NCI-H2029 treated with DMSO at 0.1 percent for 48 hours (cell line): ENCODE measurements at places on chromosomes 7 and 10.

DNA sequence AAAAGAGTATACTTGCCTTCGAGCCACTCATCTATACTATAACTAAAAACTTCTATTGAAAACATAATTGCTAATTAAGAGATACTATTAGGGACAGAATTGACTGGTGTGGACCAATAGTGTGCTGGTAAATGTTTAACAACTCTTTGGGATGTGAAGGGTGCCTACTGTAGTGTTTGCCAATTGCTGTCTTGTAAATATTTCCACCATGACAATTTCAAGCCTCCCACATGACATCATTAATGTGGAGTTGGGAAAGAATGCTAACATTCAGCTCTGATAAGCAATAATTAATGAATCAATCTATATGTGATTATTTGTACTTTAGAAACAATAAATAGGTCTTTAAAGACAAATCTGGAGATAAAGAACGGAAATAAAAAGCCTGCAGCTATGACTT is 136.8 kb downstream of the DGKB start:
- no peak for DNase-seq

GRCh38 chr7:101848208-101848951 is 31.0 kb downstream of the CUX1 start:
- DNase-seq, result no peak

GRCh38 chr10:74156919-74157289 is 5.9 kb downstream of the ADK start:
- DNase-seq, result no peak

DNA sequence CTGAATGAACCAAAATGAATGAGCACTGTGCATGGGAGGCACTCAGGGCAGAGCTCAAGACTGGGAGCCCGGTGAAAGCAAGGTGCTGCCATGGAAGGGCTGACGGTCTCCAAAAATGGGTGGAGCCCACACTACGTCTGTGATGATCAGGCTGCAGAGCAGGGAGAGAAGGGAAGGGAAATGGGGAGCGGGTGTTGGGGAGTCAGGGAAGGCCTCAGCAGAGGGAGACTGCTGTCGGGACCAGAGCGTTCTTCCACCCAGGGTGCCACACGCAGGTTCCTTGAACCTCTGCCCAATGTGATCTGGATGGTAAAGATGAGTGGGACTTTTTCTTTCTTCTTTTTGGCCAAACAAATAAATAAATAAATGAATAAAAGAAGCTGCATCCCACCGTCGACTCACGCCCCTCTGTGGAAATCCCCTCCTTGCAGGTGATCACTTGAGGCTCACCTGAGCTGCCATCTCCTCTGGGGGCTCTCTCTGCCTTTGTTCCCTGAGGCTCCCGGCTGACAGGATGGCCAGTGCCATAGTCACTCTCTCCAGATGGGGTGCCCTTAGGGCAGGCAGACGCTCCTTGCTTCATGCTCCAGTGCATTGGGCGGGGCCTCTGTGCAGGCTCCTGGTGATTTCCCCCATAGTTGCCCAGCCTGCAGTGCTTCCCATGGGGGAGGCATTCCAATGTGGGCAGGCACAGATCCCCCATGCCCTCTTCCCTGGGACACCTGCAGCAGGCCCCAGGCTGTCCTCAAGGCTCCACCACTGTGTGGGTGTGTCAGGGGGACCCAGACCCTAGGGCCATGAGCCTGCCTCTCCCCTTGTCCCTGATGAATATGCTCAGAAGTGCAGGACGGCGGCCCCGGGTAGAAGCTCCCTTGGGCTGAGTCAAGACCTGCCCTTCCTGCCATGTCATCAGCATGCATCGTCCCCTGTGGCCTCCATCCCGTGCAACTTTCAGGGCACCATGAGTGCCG is 131.8 kb downstream of the PTPN20 start:
- no peak for DNase-seq

DNA sequence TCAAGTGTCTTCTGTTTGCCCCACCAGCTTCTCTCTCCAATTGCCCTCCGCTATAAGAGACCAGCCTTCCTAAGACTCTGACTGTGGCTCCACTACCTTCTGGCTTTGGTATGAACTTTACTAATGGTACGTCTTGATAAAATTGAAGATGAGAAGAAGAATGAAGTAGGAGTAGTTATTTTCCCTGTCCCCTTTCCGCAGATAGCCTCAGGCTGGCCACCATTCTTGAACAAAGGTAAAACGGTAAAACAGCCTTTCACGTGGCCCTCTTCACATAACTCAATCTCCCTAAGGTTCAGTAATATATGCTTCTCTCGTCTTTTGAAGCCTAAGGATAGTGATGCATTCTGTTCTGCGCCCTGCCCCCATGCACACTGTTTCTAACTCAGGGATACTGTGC is 9.9 kb upstream of the ITGB8 start:
- no peak for DNase-seq

GRCh38 chr7:17907014-17907413 is 33.3 kb downstream of the SNX13 start:
- no peak for DNase-seq

GRCh38 chr10:95560278-95561176 is 644 bp downstream of the SORBS1 start:
- DNase-seq, result no peak

DNA sequence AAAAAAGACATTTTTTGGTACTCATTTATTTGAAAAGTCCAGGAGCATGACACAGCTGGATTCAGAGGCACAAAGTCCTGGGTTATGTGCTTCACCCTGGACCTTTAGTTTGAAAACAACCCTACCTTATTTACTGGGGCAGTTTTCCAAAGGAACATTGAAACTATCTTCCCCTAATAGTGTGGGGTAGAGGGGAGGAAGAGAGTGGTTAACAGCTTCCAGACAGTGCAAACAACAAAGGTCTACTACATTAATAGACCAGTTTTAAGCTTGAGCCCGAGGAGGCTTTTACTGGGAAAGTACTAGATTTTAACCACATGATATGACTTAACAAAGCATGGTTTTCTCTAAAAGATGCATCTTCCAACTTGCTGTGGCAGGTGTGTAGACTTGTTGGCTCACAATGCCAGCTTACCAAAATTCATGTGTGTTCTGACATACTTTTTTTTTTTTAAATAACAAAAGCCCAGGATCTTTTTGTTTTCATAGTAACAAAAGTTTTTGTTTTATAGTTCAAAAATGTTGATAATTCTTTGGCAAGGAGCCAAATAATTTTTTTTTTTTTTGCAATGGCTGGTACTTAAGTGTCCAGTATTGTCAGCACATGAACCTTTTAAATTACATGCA is 1.8 kb downstream of the GSTO1 start:
- no peak for DNase-seq

DNA sequence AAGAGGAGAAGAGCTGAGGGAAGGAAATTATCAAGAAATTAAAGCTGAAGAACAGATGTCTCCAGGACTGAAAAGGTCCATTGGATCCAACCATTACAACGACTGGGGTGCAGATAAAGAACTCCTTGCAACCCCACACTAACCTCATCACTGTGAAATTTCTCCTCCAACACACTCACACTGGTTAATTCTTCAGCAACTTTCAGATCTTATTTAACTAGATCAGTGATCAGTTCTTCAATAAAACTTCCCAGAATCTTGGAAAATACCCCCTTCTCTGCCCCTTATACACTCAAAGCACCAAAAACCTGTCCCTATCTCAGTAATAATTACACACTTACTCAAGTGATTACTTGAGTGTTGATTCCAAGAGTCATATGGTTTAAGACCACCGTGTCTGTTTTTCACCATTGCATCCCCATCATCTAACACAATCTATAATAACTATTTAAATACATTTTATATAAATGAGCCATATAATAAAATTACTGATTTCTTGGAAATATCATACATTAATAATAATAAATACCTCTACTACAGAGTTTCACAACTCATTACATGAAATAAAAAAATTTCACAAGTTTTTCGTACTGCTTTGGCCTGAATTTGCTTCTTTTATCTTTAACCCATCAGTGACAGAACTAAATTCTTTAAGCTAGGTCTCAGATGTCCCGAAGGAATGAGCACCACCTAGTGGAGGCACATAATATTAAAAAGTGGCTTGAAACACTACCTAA is 123.7 kb downstream of the MPP7 start:
- DNase-seq, result no peak

- DNase-seq, result no peak
Observed at GRCh38 chr10:3220853-3221252, 48.3 kb upstream of the PITRM1 start.

GRCh38 chr7:100705320-100705752 is 585 bp upstream of the POP7 start:
- DNase-seq, result peak; percentile 24

GRCh38 chr7:99167072-99167471 is 23.2 kb upstream of the SMURF1 start:
- DNase-seq, result no peak

GRCh38 chr7:24936121-24936824 is 43.7 kb downstream of the OSBPL3 start:
- no peak for DNase-seq

- DNase-seq, result no peak
Observed at GRCh38 chr10:19977097-19977521, 160.9 kb downstream of the PLXDC2 start.

DNA sequence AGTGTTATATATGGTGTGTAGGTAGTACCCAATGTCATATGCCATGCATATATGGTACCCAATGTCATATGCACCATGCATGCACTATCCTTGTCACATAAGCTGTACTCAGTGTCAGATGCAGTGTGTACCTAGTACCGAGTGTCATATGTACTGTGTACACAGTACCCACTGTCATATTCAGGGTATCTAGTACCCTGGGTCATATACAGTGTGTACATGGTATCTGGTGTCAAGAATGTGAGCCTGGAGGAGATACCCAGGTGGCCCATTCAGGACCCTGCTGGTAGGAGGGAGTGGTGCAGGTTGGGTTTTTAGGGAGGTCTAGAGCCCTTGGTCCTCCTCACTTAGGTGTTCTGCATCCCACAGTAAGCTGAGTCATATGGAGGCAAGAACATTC is 1.8 kb downstream of the ZMYND11 start:
- DNase-seq, result no peak

- DNase-seq, result no peak
Observed at GRCh38 chr10:110268442-110268841, 36.3 kb downstream of the SMNDC1 start.

GRCh38 chr10:517872-518475 is 171.5 kb downstream of the DIP2C start:
- DNase-seq, result no peak

GRCh38 chr7:96685755-96686154 is 23.9 kb downstream of the SEM1 start:
- no peak for DNase-seq

GRCh38 chr7:15686295-15686956 is at the start of gene MEOX2:
MEOX2 (minus strand) TSS chr7:15686683; CDS start chr7:15686402, 281 bp downstream.
- peak; percentile 65 for DNase-seq

DNA sequence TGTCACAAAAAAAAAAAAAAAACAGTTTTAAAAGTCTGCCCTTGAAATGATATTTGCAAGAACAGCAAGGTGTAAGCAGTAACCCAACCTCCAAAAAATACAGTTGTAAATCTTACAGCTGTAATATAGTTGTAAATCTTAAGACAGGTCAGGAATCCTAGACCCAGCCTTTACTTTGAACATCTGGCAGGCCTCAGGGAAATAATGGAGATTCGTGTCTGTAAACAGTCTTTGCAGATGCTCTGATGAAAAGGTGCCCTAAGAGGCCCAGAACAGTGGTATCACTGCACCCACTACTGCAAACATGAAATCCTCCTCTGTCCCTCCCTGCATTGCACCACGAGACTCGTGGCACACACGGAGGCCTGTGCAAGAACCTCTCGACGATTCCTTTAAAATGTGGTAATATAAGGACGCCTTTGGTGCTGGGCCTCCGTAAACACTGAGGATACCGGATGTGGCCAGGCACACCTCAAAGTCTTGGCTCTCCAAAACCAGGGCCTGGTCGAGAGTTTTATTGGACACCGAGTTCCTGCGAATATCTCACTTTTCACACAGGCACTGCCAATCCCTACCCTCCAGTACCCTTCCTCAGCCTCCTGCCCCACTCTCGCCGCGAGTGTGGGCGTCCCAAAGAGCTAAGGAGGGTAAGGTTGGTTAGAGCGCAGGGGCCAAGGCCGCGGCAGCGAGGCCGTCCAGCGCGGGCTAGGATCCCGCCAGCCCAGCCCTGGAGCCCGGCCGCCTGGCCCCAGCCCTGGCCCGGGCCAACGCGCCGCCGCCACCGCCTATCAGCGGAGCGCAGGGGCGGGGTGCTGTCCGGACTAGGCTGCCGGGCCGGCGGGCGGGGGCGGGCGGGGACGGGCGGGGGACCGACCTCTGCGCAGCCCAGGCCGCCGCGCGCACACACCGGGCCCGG is at the start of gene REEP3:
Gene REEP3, plus strand, starts transcription at position 902 of the 916 bp plus-strand sequence. CDS start 145 bp downstream, outside the sequence.
- DNase-seq, result no peak

DNA sequence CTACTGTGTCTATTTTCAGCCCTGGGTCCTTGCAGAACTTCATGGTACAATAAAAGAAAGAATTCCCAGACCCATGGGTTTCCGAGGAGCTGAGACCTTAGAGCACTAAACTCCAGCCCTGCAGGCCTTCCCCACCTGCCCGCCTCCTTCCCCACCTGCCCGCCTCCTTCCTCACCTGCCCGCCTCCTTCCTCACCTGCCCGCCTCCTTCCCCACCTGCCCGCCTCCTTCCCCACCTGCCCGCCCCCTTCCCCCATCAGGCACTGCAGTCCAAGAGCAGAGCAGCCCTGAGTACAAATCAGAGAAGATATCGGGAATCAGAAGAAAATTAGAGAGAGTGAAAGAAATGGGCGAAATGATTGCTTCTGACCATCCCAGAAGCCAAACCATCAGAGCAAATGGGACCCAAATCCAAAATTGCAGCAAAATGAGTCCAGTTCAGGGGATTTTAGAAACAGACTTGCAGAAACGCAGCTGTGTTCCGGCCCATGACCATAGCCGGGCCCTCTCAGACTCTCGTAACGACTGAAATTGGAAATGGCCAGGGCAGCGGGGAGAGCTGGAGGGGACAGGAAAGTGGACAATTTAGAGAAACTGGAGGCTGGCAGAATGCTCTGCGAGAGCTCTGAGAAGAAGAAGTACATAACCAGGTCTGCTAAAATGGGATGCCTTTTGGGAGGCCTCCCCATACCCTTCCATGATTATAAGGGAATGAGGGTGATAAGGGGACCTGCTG is 568.4 kb downstream of the TCERG1L start:
- no peak for DNase-seq

DNA sequence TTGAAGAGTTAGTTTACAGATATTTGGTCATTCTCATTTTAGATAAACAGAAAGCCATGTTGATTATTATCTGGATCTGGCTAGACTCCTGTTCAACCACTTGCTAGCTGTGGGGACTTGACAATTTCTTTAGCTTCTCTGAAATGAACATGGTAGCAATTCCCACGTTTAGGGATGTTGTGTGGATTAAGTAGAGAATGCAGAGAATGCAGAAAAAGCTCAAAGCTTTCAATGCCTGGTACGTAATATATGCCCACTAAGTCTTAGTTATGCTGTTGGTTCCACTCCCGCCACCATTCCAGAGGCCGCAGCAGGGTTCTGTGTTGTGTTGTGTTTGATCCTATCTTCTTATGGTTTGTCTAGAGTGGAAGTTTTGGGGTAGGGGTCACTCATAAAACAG is 39.2 kb upstream of the RPA3 start:
- no peak for DNase-seq
